ENCODE measurements at places on chromosomes 2 and 18. TPM values are rescaled to one million over a fixed set of nuclear protein-coding genes. Genes with fewer than 3 reads are reported as not detected.

DNA sequence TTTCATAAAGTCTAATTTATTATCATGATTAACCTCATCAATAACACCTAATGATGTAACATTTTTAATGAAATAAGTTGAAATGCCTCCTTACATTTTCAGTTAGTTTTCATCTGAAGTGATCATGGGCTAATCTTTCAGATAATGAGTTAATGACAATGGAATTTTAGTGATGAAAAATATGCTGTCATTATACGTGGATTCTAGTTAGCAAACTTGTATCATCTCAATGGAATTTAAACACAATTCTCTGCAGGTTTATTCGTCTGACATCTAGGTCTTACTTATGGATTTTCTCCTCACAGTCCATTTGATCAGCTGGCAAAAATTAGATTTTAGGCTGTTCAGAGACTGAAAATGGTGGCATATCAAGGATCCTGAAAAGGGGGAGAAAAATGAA lies 885.0 kb downstream of the SLC4A3 start:
- DNase-seq, result no peak

DNA sequence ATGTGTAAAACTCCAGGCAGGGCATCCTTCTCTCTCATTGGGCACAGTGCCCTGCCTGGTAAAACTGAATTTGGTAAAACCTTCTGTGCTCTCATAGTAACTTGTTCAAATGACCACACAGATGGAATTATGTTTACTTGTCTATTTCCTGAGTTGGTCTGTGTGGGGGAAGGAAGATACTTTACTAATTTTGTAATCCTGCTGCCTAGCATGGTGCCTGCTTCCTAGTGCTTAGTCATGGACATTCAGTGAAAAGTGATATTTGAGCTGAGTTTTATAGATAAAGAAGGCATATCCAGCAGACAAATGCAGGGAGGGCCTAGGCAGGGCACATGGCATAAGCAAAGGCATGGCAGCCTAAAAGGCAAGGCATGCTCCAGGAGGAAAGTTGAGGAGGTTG lies 199.4 kb downstream of the FSHR start:
- no peak for DNase-seq

DNA sequence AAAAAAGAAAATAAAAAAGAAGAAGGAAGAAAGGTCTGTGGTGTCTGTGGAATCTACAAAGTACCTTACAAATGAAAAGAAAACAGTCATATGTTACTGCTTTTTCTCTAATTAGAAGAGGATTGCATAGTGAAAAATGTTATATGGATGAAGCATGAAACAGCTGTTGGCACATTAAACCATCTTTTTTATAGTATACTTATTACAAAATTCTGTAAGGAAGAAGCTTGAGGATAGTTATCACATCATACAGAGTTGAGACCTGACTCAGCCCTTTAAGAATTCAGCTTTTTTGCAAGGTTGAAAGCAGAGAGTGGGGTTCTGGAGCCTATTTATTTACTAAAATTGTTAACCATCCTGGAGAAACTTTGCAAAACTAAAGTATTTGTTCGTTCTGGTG lies 222.7 kb downstream of the PHLPP1 start:
- no peak for DNase-seq

DNA sequence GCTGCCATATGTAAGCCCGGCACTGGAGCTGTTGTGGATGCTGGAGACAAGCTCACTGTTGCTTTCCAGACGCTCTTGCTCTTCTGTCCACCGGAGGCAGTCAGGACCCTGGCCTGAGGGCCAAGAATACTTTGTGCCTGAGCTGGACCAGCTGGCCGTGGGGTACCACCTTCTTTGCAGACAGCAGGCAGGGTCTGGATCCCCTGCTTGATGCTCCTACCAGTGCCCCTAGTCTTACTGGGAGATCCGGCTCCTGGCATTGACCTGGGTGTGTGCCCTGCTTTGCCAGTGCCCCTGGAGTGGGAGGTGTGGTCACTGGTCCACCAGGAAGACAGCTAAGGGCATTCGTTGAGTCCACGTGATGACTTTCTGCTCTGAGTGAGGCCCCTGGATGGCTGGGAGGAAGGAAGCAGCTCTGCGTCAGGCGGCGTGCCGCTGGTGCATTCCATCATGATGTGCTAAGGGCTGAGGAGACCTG lies 59.3 kb downstream of the LRRFIP1 start:
- no peak for DNase-seq

DNA sequence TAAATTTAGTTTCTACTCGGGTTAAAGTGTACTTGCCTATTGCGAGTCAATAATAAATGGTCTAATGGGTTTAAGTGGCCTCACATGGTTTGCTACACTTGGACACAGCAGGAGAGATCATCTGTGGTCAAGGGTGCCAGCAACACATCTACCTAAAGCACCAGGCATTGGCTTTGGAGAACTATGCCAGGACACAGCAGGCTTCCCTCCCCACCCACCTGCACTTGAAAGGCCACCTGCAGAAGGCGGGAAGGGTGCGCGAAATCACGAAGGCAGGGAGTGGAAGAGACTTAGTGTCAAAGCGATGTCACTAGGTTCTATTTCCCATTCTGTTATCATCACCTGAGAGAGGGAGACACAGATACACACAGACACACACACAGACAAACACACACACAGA lies 44.5 kb downstream of the MYT1L start:
- DNase-seq, result no peak

GRCh38 chr2:240974771-240975572 lies 23.4 kb upstream of the SNED1 start:
- no peak for DNase-seq

DNA sequence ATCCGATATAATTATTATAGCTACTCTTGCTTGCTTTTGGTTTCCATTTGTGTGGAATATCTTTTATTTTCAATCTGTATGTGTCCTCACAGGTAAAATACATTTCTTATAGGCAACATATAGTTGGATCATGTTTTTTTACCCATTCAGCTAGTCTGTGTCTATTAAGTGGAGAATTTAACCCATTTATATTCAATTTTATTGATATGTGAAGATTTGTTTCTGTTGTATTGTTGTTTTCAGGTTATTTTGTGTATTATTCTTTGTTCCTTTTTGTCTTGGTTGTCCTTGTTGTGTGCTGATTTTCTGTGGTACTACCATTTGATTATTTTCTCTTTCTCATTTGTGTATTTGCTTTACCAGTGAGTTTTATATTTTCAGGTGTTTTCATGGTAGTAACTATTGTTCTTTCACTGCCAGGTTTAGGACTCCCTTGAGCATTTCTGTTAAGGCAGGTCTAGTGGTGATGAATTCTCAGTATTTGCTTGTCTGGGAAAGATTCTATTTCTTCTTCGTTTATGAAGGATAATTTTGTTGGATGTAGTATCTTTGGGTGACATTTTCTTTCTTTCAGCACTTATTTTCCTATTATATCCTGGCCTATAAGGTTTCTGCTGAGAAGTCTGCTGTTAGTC lies 95.4 kb downstream of the ANKRD12 start:
- no peak for DNase-seq

IL36G gene
- total RNA-seq, result not detected

RNF144A gene
- total RNA-seq, result 25.3 TPM

Measured in ovary (tissue), 10 donors.